Activated CD4-positive, alpha-beta memory T cell treated with anti-CD3 and anti-CD28 coated beads, Interleukin-2, amount 10 ng/mL, durations not matched to agents 7 days and 5 days (primary cell): ENCODE measurements at places on chromosomes 12 and 14. TPM values are rescaled to one million over a fixed set of nuclear protein-coding genes. Genes with fewer than 3 reads are reported as not detected.

The SMCO2 gene
- 0.60 TPM for total RNA-seq

DNA sequence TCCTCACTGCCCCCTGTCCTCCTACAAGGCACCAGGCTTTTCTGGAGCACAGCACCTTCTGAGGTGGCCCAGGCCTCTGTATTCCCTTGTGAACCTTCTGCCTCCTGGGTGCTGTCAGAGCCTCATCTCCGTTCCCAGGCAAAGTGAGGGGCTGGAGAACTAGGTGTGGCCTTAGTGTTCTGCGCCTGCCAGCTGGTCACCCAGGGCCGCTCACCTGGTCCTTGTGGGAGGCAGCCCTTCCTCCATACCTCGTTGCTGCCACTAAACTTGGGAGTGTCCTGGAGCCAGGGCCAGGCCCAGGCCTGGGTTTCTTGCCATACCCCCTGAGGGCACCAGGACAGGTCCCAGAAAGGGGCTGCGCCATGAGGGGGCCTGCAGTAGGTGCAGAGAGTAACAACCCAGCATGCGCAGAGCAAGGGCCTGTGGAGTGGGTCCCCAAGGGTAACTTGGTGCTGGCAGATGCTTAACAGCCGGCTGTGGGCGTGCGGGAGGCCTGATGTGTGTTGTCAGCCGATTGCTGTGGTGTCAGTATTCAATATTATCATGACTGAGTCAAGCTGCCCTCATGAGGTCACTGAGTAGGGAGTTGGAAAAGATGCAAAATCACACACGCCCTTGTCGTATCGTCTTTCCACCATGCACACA is 17.1 kb downstream of the OTUB2 start:
- no peak for DNase-seq

GRCh38 chr14:37697489-37698121 is 102.2 kb downstream of the TTC6 start:
- no peak for DNase-seq

GRCh38 chr14:93857081-93857480 is 68.8 kb upstream of the PRIMA1 start:
- no peak for DNase-seq

DNA sequence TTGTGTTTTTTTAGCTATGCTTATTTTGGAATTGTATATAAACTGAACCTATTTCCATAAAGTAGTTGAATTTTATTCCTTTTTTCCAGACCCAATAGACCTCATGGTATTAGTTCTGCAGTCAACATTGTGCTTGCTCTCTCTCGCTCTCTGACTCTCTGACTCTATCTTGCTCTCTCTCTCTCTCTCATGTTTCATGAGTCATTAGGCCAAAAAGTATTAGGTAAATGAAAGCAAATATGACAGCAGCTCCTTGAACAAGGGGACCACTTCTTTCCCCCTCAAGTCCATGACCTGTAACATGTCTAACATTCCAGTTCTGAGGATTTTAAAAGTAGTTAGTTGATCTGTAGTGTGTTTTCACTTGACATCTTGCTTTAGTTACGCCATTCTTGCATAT is 14.0 kb upstream of the C12orf71 start:
- no peak for DNase-seq

The TESPA1 gene
- 111 TPM for total RNA-seq
